ENCODE measurements at places on chromosomes 2 and 18.
A peak's percentile ranks its signal among the peaks of the same experiment; 100 is the strongest.

DNA sequence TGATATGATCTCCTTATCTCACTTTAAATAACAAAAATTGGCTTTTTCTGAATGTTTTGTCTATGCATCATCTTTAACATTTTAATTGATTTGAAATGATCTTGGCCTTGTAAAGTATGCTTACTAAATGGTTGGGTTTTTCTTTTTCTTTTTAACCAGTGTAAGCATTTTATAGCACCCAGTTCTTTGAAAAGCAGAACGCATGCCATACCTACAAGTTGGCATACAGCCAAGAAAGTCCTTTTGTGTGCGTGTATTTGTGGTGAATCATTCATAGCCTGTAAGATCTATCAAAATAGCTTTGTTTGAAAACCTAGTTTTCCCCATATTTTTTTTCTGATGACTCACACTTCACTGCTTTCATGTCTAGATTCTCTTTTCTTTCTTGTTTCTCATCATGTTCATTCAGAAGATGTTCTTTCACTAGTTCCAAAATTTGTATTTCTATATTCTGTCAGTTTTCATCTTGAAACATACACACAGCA, 4.1 kb upstream of the VRK2 start:
- DNase-seq = peak; percentile 8

DNA sequence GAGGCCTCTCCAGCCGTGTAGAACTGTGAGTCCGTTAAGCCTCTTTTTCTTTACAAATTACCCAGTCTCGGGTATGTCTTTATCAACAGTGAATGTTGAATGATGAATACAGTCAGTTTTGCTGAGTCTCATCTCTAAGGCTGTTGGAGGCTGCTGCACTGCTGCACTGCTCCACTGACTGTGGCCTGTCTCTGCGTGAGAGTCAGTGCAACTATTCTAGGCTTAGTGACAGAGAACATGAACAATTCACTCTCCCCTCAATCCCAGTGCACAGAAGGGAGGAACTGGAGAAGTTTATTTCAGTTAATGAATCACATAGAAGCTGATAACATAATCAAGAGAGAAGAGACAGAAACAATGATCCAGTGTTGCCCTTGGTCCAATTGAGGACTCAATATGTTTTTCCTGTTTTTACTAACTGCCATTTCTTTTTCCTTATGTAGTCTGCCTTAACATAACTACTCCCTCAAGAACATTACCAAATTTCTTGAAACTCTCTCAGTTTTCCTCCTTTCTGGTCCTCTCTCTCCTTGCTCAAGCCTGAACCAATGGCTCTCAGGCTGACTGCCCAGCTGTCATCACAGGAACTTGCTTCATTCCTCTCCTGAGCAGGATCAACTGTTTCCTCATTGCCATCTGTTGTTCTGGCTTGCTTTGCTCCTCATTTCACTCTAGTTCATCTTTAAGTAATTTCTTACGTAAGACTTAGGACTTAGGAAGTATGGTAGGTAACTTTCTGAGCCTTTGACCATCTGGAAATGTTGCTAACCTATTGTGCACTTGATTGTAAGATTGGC, 483.2 kb downstream of the METTL4 start:
- DNase-seq = no peak

DNA sequence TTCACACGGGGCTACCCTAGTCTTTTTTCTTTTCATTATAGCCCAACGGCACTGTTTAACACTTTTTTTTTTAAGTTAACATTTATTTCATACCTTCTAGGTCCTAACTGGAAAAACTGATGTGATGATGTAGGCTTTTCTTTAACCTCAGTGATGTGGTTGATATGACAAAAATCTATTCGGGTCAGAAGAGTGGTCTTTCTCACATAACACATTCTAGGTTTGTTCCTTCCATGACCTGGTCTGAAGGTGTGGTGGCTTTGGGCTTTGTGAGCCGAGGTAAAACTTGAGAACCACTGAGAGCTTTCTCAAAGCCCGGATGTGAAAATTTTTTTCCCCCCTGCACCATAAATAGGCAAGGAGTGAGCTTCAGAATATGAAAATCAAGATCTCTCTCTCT, 44.2 kb downstream of the GPD2 start:
- DNase-seq = no peak

- no peak for DNase-seq
Measured at GRCh38 chr2:73998451-73998850, 13.7 kb downstream of the TET3 start.

- no peak for DNase-seq
Measured at GRCh38 chr2:152046940-152047339, 51.9 kb downstream of the CACNB4 start.

GRCh38 chr2:226337941-226338600, 461.5 kb downstream of the IRS1 start:
- DNase-seq = no peak

DNA sequence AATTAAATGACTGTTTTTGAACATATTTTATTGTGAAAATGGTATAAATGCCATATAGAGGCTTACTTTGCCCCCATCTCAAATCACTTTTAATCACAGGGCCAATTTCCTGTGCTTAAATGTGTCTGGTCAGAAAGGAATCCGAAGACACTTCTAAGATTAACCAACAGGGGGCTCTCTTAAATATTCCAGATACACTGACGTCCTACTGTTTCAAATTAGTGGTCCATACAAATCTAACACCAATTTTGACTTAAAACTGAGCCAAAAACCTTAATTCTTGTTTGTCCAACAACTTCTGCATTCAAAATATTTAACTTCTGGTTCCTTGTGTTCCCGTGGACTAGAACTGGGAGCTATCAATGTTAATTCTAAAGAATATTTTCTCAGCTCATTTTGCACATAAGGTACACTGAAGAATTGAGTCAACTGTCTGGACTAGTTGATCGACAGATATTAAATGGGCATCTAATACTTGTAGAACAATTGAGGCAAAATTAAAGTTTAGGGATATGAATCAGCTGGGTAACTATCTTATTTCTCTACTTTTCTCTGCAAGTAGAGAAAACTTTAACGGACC, 557.5 kb downstream of the ARHGAP15 start:
- DNase-seq = no peak

- DNase-seq = no peak
Measured at GRCh38 chr2:142525720-142526119, 351.7 kb upstream of the KYNU start.

DNA sequence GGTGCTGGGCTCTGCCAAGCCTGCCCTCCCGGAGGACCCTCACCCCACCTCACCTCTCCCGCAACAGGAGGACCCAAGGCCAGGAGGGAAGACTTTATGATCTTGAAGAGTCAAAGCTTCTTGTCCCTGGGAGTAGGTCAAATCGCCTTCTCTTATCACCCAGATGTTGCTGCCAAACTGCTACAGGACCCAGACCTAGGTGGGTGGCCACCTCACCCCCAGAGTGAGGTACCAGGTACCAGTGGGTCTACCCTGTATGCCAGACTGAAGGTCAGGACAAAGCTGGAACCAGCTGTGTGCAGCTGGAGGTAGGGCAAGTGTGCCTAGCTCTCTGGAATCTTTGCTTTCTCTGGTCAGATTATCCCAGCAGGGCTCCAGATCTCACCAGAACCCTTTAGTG, 197.2 kb downstream of the ZFP36L2 start:
- DNase-seq = no peak

- no peak for DNase-seq
Measured at GRCh38 chr2:20476950-20477349, 30.1 kb downstream of the RHOB start.

- no peak for DNase-seq
Measured at GRCh38 chr2:98485453-98485755, 40.7 kb downstream of the INPP4A start.

DNA sequence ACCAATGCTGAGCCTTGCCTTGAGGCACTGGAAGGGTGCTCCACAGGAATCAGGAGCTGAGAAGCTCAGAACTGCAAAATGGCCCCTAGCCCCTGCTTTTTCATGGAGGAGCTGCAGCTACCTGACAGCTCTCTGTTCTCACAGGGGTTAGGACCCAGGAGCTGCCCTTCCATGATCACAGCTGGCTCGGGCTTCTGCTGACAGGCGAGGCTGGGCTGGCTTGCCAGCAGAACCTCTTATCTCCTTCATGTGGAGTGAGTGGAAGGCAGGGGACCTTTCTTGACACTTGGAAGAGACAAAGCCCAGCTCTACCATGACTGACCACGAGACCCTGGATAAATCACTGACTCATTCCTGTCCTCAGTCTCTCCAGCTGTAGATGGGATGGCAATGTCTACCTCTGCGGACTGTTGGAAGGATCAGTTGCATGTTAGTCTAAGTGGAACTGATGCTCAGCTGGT, 113.4 kb downstream of the CAPN13 start:
- no peak for DNase-seq

GRCh38 chr18:13392029-13392750, 173.6 kb downstream of the LDLRAD4 start:
- no peak for DNase-seq

GRCh38 chr2:1448009-1448408, 34.7 kb downstream of the TPO start:
- DNase-seq = no peak

- DNase-seq = no peak
Measured at GRCh38 chr2:28048341-28048740, 157.8 kb downstream of the BABAM2 start.

DNA sequence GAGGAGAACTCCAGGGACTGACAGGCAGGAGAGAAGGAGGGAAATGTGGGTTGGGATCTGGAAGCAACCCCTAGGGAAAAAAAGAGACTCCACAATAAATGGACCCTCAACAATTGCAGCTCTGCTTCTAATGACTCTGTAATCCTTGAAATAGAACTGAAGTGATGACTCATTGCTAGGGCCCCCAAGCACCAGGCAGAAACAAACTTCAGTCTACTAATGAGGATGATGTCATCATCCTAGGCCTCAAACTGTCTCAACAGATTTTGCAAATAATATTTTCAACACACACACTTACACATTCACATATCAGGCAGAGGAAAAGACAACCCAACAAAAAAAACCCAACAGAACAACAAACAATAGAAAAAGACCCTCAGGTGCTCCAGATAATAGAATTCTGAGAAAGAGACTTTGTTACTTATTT, 143.3 kb downstream of the HDAC4 start:
- DNase-seq = no peak

GRCh38 chr2:51981783-51982182, 949.9 kb upstream of the NRXN1 start:
- DNase-seq = no peak

DNA sequence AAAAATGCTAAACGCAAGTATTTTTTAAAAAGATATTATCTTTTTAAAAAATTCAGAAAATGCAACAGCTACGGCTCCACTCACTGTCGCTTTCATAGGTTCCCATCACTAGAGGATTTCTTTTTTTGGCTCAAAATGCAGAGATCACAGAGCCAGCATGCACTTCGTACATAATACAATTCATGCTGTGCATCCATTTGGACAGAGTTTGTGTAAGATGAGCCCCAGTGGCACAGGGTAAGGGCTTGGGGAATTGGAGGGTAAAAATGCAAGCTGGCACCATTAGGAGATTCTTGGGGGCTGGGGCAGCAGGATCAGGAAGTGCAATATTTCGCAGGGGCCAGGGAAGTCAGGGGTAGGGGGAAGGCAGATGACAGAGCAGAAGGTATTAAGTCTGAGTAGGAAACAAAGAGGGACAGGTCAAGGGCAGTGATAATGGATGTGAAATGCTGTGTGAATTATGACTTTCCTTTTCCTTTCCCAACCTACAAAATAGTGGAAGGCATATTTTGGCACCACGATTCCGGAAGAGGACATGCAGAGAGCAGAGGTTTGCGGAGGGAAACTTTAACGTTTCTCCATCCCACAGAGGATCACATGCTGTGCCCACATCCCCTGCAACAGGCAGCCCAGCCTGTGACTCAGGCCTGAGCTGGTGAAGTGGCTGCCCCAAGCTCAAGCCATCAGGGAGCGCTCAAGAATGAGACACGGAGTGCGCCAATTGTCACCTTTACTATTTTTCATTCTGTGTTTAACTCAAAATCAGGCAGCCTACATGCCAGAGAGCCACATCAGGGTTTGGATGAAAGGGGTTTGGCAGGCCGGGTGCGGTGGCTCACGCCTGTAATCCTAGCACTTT, 4.7 kb downstream of the CAPG start:
- DNase-seq = peak; percentile 63

- DNase-seq = no peak
Measured at GRCh38 chr2:240632306-240632721, 7.0 kb downstream of the GPR35 start.

GRCh38 chr2:985317-985898, 34.8 kb downstream of the SNTG2 start:
- DNase-seq = no peak
